ENCODE measurements at places on chromosomes 2 and 18. TPM values are rescaled to one million over a fixed set of nuclear protein-coding genes. Genes with fewer than 3 reads are reported as not detected.

The ACVR1C gene
- not detected for total RNA-seq

The SCTR gene
- not detected for total RNA-seq

The SGPP2 gene
- not detected for total RNA-seq

The NOSTRIN gene
- not detected for total RNA-seq

The PLCL1 gene
- not detected for total RNA-seq

The C2orf72 gene
- 27.9 TPM for total RNA-seq

The ADRA2B gene
- total RNA-seq: not detected

The OSBPL1A gene
- total RNA-seq: 78.6 TPM

The AQP12A gene
- total RNA-seq: not detected

The SLC9A2 gene
- total RNA-seq: not detected

The CTAGE1 gene
- total RNA-seq: not detected

The RGPD5 gene
- 9.8 TPM for total RNA-seq

The UGT1A8 gene
- total RNA-seq: not detected

The FOXI3 gene
- total RNA-seq: not detected

DNA sequence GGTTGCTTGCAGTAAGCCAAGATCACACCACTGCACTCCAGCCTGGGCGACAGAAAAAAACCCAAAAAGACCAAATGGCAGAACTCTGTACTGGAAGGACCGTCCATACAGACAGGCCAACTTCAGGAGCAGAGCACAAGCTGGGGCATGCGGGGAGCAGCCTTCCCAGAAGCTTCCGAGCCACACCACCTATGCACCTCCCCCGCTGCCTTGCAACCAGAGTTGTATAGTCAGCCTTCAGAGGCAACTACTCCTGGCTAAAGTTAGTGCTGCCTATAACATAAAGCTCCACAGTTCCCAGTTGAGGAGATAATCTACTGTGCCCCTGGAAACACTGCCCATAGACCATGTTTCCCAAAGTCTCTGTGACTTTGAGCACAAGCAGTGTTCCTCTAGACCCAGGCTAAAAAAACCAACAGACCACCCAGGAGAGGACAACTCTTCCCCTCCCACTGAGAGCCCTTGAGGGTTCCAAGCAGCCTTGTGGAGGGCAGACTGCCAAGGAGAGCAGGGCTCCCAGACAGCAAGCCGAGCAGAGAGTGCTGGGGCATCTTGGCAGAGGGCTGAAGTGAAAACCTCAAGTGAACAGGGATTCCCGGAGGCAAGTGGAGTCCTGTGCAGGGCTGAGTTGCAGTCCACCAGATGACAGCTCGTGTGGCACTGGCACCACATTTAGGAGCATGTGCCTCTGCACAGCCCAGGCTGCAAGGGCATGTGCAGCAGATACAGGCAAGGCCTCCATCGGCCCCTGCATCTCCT is 6.8 kb downstream of the SFT2D3 start:
- peak; percentile 22 for DNase-seq

DNA sequence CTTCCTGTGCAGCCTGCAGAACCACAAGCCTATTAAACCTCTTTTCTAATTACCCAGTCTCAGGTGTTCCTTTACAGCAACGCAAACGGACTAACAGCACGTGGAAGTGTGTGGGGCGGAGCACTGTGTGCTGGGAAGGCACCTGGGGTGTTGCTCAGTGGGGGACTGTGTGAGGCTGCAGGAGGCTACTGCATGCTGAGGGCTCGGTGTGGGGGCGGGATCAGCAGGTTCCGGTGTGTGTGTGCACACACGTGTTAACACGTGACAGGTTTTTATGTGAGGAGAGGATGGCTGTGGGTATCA is 58.9 kb downstream of the ANKMY1 start:
- no peak for DNase-seq

DNA sequence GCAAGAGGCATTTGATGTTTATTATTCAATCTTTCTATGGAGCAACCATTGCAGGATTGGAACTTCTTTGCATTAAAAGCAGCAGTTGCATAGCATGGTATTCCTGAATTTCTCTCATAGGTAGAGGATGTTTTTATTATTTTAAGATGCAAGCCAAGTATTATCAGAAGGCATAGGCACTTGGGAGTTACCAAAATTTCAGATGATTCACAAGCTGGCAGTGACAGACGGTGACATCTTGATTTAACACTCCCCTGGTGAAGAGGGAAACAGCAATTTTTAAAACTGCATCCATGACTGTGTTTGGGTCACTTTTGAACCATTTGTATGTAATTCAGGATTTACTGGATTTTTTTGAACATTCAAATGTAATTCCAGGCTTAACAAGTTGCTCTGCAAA is 654.3 kb downstream of the SLC4A3 start:
- no peak for DNase-seq

DNA sequence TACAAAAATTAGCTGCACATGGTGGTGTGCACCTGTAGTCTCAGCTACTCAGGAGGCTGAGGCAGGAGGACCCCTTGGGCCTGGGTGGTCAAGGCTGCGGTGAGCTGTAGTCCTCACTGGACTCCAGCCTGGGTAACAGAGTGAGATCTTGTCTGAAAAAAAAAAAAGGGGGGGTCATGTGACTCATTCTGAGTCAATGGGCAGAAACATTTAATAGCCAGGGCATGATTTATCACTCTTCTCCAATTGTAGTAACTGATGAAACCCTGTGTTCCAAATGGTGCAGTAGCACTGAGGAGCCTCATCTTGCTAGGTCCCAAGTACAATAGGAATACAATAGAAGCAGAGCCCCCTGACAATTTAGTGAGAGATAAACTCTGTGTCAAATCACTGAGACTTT is 78.9 kb upstream of the CCDC68 start:
- DNase-seq: no peak

- no peak for DNase-seq
Measured at GRCh38 chr2:25125976-25126375, 42.4 kb downstream of the POMC start.

GRCh38 chr2:241788572-241788971 is 11.9 kb downstream of the GAL3ST2 start:
- DNase-seq: no peak

DNA sequence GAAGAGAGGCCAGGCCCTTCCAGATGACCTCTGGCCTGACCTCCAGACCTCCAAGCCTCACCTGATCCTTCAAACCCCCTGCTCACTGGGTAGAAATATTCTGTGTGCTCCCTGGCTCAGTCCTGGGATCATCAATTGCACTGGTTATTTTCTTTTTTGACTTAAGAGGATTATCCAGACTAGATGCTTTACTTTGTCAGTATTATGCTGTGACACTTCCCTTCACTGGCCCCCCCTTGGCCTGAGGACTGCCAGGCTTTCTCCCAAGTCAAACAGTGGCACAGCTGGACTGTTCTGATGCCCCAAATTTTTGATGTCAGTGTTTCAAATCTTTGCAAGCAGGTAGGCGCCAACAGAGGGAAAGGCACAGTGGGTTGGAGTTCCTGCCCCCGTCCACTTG is 156.3 kb upstream of the SKOR2 start:
- DNase-seq: no peak

GRCh38 chr18:49907346-49907929 is 94.1 kb upstream of the ACAA2 start:
- no peak for DNase-seq

- DNase-seq: no peak
Measured at GRCh38 chr18:54860941-54861340, 32.7 kb downstream of the RAB27B start.

DNA sequence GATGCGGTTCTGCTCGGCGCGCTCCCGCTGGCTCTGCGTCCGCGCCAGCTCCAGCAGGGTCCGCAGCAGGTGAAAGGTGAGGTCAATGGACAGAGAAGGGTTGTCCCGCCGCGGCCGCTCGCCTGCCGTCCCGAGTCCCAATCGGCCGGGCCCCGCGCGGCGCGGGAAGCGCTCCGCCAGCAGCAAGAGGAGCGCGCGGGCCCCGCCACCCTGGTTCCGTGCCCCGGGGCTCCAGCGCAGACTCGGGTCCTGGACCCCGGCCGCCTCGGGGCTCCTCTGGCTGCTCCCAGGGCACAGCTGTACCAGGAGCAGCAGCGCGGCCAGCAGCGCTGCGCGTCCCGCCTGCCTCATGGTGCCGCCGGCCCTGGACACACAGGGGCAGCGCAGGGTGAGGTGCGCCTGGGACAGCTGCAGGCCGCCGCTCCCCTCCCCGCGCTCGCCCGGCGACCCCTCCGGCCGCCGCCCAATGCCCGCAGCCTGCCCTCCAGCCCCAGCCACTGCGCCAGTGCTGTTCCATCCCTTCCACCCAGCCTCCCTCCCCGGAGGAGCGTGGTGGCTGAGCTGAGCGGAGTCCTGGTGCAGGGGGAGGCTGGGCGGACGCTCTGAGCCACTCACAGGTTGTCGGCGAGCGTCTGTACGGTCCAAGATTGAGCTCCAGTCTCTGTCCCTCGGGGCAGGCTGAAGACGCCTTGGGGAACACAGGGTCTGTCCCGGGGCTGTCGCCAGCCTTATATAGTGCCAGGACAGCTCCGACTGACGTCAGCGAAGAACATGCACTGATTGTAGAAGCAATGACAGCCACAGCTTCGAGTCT is 493 bp downstream of the UCN start:
- no peak for DNase-seq

- DNase-seq: no peak
Measured at GRCh38 chr2:40879305-40879704, 427.4 kb upstream of the SLC8A1 start.

DNA sequence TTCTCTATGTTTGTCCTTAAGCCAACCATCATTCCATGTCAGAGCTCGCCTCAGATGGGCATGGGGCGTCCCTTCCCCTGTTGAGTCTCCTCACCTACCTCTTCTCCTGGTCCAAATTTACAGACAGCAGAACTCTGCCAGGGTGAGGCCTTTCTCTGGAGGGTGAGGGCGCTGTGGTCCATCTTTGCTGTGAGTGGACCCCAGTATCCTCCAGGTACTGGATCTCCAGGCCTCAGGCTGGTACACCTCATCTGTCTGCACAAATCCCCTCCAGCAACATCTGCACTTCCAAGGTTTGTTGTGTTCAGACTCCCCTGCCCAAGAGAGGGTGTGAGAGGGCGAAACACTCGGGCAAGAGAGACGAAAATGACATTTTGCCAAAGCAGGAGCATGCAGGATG is 63.9 kb upstream of the EDAR start:
- no peak for DNase-seq

- DNase-seq: no peak
Measured at GRCh38 chr18:71986351-71987050, 557.6 kb downstream of the CBLN2 start.

DNA sequence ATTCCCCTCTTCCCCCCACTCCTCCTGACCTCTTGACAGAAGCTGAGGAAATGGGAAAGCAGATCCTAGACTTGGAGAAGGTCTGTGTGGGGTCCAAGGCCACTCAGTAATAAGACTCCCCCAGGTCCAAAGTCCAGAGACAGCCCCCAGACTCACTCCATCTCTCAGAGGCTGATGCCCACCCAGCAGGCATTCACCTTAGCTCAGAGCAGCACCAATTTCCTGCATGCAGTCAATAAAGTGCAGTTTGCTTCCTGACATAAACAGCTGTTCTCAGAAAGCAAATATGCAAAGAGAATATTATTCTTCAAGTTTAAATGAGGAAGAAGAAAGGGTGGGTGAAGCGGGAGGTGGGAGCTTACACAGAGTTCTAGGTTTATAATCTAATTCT is 84.1 kb upstream of the RTN4 start:
- DNase-seq: no peak

Data from G401 (cell line).